Dorsolateral prefrontal cortex (tissue), 122 donors: ENCODE measurements at places on chromosomes 4 and X.

DNA sequence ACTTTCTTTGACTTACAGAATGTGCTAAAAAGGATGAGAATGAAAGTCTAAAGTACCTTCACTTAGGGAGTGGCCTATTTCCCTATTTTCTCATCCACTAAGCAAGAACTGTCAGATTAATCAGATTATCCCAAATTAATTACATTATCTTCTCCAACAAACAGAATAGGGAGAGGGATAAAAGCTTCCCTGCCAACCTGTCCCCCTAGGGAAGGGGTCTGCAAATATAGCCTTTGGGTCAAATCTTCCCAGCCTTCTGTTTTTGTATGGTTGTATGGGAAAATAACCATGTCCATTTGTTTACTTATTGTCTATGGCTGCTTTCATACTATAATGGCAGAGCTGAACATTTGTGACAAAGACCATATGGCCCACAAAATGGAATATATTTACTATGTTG, 57.1 kb upstream of the USP38 start:
- no peak for DNase-seq

DNA sequence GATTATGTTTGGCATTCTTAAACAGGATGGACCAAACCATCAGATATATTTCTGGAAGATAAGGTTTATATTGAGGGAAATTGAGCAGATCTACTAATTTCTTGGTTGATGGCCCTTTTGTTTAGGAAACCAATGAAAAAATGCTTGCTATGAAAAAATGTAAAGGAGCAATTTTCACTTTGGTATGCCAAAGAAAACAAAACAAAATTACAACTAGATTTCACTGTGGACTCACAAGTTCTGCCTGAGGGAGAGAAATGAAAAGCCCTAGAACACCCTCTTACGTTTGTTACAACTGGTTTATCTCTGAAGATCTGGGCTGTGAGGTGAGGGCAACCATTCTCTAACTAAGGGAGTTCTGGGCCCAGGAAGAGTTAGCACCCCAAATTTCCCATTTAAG, 122.5 kb upstream of the IL15 start:
- no peak for DNase-seq

GRCh38 chrX:46792810-46793188, 33.9 kb upstream of the SLC9A7 start:
- no peak for DNase-seq

DNA sequence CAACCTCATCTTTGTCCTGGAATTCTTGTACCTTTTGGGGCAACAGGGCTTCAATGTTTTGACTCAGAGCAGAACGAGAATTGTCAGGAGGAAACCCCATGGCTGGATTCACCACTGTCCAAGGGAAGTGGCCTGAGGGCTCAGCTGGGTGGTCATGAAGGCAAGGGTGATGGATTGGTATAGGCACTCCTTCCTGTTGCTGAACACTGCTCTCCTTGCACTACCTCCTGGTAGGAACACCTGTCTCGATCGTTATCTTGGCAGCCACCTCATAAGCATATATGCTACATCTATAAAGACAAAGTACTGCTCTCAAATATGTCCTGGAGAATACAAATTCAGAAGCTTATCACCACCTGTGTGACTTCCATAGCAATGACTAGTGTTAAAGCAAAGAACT, 79.8 kb downstream of the CCNG2 start:
- no peak for DNase-seq

- DNase-seq = no peak
Measured at GRCh38 chr4:57425610-57426009, 315.4 kb upstream of the IGFBP7 start.

DNA sequence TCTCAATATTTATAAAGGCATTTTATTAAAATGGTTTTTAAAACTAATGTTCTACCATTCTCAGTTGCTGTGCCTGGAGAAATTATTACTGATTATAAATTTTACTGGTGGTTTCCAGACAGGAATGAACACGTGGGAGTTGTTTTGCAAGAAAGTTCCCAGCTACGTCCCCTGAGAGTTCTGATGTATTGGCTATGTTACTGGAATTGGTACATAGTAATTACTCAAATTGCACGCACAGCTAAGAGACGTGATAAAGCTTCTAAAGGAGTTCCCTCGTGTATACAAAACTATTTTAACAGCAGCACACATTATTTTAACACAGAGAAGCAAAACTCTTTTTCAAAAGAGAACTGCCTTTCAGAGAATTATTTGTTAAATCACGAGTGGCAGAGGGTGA, 292.2 kb downstream of the NLGN4X start:
- no peak for DNase-seq

DNA sequence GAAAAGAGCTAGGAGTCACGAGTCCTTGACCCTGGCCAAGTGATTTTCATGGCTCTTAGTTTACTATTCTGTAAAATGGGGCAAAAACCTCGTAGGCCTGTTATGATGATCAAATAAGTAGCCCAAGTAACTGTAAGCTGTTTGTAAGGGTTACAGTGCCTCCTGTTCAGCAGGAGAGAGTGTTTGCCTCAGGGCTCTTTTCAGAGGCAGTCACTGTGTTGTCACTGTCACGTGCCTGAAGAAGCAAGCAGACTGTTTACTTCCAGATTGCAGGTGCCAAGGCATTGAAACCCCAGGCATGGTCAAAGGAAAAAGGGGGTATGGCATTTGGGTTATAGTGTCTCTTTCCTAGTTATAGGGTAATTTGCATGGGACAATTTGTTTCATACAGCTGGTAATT, 4.5 kb downstream of the RAB39B start:
- DNase-seq = no peak

- no peak for DNase-seq
Measured at GRCh38 chrX:41482154-41482850, 35.2 kb downstream of the NYX start.

DNA sequence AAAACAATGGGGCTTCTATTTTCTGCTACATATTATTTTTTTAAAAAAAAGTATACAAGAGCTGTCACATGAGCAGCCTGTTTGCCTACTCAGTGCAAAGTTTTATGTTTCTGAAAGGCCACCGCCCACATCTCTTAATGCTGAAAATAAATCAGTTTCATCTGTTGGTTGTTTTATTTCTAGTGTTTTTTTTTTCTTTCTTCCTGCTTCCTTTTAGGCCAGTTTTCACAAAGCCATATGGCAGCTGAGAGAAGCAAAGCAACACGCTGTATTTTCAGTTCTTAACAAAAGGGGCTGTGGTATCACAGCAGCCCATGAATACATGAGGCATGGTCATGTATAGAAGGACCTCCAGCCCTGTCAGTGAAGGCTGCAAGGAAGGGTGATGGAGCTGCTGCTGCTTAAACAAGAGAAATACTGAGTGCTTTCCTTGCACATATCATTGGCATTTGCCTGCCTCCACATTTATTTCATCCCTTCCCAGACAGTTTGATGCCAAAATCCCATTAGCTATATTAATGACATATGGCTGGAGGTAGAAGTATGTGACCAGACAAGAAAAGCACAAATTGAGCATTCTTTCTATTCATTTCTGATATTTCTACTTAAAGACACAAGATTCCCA, 172.5 kb downstream of the PCDH18 start:
- DNase-seq = no peak

DNA sequence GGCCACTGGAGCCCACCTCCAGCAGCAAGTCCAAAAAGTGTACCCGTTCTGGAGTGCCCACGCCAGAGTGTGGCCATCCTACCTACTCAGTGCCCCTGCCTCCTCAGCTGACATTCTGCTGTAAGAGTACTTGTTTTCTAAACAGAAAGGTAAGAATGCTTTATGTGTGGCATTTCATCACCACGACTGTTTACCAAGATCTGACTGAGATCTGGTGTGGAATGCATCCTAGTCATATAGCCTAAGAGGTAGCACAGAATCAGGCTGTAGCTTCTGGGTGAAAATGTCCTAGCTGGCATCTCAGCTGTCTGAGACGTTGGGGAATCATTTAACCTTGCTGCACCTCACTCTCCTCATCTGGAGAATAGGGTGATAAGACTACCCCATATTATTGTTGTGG, 638.7 kb upstream of the TENM3 start:
- DNase-seq = no peak
